CD4-positive, alpha-beta T cell treated with Interleukin-15 for 4 hours (primary cell): ENCODE measurements at places on chromosomes 5 and 9.

DNA sequence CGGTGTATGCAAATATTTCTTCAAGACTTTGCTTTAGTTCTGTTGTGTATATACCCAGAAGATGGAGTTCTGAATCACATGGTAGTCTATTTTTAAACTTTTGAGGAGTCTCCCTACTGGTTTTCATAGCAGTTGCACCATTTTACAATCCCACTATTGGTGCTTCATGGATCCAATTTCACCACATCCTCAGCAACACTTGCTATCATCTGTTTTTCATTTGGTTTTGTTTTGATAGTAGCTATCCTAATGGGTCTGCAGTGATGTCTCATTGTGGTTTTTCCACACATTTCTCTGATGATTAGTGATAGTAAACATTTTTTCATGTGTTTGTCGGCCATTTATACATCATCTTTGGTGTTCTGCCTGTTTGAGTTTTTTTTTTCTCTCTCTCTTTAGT, 1339.3 kb downstream of the EFNA5 start:
- no peak for DNase-seq

- DNase-seq, result no peak
These were observed 38.4 kb downstream of the PRR16 start for GRCh38 chr5:120502531-120502930.

DNA sequence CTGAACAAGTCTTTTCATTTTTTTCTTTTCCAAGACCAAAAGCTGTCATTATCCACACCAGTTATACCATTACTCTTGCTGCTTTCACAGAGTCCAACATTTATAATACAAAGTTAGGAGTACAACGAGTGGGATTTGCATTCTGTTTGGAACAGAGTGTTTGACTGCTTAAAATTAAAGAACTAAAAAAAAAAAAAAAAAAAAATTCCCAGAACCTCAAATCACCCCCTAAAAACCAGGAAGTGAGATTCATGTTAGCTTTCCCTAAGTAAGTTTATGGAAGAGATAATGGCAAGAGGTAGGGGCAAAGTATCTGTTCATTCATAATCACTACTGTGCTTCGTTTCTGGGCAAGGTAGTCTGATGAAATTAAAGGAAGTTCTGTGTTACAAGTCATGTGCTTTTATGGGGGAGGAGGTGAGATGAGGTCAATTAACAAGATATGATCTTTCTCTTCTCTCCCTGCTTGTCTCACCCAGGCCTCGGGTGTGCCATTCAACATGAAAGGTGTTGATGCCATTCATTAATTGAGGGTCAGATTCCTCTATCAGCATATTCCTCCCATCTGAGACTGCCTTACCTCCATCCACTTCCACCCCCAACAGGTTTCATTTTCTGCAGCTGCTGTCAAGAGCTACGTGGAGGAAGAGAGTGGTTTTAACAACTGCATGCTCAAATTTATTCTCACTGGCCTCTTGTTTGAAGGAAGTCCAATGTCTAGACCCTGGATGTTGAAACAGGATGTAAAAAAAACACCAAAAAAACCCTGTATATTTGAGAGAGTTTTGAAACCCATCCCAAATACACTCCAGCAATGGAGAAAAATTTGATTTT, 58.1 kb downstream of the MARCHF3 start:
- peak; percentile 29 for DNase-seq

DNA sequence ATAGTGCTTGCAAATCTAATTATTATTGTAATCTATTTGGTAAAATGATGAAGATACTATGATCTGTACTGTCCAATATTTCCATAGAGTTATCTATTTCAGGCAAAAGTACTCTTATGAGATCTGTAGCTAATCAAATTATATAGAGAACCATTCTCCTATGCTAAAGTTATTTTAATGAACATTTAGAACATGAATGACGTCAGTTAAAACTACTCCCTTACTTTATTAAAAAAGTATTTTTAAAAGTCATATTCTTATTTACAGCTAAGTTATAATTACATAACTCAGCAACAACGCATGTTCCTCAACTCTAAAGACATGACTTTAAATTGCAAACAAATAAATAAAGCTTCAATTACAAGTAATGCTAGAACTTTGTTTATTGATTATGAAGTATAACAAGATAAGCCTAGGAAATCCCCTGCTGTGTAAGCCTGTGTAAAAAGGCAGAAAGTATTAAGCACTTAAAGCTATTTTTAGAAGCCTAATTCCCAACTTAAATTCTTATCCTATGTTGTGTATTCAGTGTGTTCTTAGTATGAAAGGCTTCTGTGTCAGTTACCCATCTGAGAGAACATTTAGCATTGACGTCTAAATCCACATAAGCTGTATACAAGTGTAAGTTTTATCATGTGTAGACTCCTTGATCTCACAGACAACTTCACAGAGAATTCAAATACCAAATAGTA, 285.7 kb downstream of the HCN1 start:
- DNase-seq, result no peak

DNA sequence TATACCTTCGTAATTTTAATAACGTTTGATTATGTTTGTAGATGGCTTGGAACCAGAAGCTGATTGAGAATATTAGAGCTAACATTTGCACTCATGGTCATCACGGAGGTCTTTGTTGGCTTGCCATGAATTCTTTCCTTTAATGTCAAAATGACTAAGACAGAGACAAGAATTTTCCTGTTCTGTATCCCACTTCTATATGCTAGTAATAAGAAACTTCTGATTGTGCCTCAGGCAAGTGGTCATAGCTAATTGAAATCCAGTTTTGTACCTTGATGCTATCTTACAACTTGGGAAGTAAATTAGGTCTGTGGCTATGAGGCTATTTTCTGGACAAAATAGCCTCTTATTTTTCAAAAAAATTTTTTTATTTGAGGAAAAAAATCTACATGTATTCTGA, 167.6 kb downstream of the RANBP17 start:
- DNase-seq, result no peak

DNA sequence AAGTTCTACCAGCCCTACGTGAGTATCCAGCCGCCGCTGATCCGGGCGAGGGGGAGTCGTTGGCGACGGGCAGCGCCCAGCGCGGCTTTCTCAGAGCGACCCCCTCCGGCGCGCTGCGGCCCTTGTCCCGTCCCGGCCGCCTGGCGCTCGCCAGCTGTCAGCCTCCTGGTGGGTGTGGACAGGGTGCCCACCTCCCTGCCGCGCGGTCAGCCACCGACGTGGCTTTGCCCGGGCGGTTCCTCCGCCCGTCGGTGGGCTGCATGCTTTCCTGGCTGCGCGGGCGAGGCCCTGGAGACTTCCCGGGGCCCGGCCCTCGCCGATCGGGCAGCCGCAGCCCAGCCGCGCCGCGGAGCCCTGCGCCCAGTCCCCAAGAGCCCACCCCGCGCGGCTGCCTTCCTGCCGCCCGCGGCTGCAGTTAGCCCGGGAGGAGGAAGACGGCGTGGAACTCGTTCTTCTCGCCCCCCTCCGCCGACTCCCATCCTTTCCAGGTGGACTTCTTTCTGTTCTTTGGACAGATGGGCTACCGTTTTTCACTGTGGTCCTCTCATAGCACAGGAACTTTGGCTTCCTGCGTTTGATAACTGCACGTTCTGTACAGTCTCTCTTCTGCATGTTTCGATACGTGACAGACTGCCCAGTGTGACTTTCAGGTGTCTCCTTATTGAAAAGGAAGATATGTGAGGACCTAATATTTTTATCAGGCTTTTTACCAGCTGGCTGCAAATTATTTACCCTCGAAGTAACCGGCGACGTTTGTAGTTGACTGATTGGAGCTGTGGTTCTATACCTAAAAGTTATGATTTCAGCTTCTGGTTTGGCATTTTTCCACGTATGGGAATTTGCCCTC, 577 bp downstream of the AP3S1 start:
- DNase-seq, result peak; percentile 9

- no peak for DNase-seq
These were observed 137.2 kb downstream of the MTX3 start for GRCh38 chr5:79853676-79854418.

DNA sequence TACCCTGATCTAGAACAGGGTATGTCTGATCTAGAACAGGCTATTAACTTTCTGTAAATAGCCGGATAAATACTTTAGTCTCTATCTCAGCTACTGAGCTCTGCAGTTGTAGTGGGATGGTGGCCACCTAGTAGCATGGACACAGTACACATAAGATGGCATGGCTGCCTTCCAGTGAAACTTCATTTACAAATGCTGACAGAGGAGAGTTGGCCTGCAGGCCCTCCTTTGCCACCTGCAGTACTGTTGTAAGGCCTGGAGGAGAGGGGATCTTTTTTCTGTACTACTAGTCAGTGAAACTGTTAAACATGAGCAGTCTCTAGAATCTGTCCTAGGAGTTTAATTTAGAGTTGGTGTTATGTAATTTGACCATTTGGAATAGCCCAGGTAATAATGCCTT, 86.0 kb downstream of the TRIO start:
- no peak for DNase-seq

DNA sequence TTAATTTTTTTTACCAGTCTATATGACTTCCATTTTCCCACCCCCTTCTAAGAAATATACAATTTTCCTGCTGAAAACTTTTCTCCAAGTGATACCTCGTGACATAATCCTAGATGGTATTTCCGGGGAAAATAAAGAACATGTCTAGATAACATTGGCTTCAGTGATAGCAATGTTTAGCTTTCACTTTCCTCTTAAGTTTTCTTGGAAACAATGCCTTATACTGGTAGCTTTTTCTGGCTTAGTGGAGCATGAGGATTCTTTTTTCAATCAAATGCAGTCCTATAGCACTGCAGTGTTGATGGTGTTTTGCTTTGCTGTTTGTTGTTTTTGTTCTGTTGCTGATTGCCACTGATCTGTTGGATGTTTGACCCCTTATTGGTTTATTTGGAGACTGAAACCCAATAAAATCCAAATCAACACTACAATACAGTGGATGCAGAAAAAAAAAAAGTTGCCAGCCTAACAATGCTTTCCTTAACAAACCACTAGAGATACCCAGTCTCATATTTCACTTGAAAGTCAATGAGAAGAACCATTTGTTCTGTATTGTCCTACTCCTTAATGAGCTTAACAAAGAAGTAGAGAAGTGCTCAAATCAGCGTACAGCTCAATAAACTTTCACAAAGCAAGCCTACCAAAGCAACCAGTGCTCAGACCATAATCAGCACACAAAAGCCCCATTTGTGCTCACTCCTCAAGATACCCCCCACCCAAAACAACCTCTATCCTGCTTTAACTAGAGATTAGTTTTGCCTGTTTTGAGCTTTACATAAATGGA, 74.2 kb upstream of the GRAMD2B start:
- DNase-seq, result no peak

DNA sequence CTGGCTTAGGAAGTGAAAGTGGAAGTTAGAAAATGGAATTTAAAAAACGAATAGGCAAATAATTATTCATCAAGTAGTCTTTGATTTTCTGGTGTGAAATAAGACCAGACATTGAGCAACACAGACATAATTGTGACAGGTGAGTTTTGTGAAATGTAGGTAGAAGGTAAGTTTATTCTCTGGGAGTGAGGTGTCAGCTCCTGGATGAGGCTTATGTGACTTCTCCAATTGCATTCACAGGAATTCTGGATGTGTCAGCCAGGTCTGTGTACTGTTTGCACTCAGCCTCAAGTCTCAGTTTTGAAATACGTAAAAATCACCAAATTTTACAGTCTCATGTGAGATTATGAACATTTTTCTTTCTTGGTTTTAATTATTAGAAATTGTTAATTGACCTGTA, 537.6 kb downstream of the CETN3 start:
- no peak for DNase-seq

- no peak for DNase-seq
These were observed 190.4 kb downstream of the DRD1 start for GRCh38 chr5:175253597-175253996.

DNA sequence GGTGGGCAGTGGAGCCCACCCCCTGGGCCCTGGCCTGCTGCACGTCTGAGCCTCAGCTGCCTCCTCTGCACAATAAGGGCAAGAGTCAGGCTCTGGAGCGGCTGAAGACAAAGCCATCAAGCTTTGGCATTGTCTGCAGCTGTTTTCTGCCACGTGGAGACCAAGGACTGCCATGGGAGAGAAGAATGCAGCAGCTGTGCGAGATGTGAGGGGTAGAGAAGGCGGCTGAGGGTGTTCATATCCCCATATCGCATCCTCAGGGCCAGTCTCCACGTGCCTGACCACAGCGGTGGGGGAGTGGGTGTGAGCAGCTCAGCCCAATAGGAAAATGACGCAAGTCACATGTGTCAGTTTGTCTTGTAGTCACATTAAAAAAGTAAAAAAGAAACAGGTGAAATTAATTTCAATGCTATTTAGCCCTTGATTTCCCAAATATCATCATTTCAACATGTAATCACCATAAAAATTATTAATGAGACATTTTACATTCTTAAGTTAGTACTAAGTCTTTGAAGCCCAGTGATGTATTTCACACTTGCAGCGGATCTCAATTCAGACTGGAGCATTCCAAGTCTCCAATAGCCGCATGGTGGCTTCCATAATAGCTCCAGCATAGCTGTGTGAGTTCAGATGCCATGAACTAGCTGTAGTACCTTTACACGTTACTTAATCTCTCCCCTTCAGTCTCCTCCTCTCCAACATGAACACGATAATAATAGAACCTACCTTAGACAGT, 6.6 kb downstream of the C1QTNF2 start:
- no peak for DNase-seq

- DNase-seq, result no peak
These were observed 44.1 kb upstream of the CDKN2B start for GRCh38 chr9:22053178-22053577.

- no peak for DNase-seq
These were observed 14.9 kb upstream of the DELE1 start for GRCh38 chr5:141908796-141909195.

DNA sequence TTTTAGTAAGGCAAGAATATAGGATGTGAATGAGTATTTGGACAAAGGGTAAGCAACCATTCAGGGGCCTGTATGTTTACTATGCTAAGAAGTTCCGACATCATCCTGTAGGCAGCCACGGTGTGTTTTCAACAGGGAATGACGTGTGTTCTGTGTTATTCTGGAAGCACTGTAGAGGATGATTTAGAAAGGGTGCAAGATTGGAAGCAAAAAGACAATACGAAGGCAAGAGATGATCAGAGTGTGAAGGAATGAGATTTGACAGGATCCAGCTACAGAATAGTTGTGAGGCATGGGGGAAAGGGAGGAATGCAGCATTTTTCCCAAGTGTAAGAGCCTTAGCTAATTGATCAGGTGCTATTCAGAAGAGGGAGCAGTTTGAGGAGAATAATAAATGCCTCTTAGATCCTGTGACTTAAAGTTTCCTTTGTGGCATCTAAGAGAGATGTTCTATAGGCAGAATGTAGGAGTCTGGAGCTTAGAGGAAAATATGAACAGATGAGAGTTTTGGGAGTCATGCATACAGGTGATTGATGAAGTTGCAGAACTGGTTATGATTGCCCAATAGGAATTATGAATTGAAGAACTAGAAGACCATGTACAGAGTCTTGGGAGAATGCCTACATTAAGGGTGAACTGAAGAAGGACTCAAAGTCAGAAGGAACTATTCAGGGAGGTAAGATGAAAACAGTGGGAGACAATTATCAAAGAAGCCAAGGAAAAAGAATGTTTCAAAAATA, 2.5 kb downstream of the SMC5 start:
- DNase-seq, result no peak

GRCh38 chr9:102047549-102047948, 309.1 kb upstream of the GRIN3A start:
- DNase-seq, result no peak

- DNase-seq, result no peak
These were observed 70.9 kb downstream of the MYO10 start for GRCh38 chr5:16865151-16865550.
